Right hindlimb (tissue), 1 donor: ENCODE measurements at places on chromosomes 12 and 14.

DNA sequence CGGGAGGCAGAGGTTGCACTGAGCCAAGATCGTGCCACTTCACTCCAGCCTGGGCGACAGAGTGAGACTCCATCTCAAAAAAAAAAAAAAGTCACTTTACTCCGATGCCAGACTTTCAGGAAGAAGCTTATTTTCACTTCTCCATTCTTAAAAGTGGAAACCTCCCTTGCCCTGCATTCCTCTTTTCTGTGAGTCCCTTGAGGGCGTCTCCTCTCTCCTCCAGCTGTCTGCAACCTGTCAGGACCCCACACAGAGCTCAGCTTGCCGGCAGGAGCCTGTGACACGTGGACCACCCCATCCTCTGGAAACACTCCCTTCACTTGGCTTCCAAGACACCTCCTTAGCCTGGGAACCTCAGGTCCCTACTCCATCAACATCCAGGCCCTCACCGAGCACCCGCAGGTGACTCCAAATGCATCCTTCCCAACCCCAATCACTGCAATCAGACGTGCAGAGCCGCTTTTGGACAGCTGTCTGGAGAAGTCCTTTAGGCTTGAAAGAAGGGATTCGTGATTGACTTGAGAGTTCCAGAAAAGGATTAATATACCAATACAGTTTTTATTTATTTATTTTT, 34.3 kb downstream of the SLC15A4 start:
- DNase-seq: no peak

- DNase-seq: no peak
Observed at GRCh38 chr12:110079477-110080400, 31.4 kb upstream of the C12orf76 start.

GRCh38 chr12:72289633-72290032, 17.5 kb downstream of the TRHDE start:
- no peak for DNase-seq

- no peak for DNase-seq
Observed at GRCh38 chr12:16325426-16325825, 22.0 kb upstream of the MGST1 start.

GRCh38 chr12:130667421-130667960, 48.6 kb downstream of the RIMBP2 start:
- DNase-seq: no peak

- no peak for DNase-seq
Observed at GRCh38 chr14:96693987-96694386, 103.2 kb upstream of the VRK1 start.

GRCh38 chr14:79483477-79484388, 727.6 kb downstream of the DIO2 start:
- DNase-seq: no peak

DNA sequence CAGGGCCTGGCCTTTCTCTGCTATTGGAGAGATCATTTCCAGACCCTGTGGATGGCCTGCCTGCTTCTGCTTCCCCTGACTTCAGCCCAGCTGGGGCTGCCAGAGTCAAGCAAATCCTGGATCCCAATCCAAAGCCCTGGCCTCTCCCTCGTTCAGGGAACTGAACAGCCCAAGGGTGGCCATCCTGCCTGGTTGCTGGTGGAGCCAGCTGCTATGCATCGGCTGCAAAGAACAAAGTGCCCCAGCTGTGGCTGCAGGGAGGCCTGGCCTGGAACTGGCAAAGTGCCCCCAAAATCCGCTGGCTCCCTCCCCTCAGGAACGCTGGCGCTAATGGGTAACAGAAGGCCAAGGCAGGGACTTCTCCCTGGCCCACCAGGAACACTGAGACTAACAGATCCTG, 56.4 kb downstream of the LRRC74A start:
- peak; percentile 81 for DNase-seq

GRCh38 chr12:22687361-22688076, 62.5 kb downstream of the ETNK1 start:
- DNase-seq: no peak

- no peak for DNase-seq
Observed at GRCh38 chr12:13046964-13047363, 2.8 kb downstream of the FAM234B start.

DNA sequence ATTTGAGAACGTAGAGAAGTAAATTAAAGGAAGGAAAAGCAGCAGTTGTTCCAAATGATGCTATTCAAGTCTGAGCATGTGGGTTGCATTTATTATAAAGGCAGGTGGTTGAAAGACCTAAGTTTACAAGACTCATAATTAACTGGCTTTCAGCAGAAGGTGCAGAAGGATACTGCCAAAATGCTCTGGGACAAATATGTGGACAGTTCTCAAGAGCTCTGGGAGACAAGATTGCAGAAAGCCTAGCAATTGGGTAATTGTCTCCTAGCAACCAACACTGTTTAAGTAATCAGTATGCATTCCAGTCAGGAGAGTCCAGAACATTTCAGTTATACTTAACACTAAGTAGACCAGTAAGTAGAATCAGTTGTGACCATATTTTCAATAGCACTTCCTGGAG, 131.5 kb downstream of the GPR135 start:
- peak; percentile 59 for DNase-seq

GRCh38 chr12:64895526-64895925, 71.1 kb downstream of the TBC1D30 start:
- no peak for DNase-seq

GRCh38 chr12:65926119-65926908, 102.0 kb downstream of the HMGA2 start:
- DNase-seq: no peak

DNA sequence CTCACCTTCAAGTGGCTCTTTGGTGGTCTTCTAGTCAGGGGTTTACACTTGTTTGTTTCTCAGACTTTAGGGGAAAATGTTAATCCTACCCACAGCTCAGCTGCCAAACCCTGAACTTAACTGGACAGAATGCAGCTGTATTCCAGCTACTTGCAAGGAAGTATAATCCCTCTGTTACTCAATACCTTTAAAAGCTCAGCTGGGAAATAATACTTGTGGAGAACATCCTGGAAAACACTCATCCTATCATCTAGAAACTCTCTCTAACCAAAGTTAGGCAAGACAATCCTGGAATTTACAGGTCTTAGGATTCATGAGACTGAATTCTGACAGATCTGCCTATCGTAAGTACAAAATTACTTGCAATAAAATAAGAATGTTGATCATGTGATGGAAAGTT, 404.1 kb downstream of the ADAMTS20 start:
- peak; percentile 28 for DNase-seq

DNA sequence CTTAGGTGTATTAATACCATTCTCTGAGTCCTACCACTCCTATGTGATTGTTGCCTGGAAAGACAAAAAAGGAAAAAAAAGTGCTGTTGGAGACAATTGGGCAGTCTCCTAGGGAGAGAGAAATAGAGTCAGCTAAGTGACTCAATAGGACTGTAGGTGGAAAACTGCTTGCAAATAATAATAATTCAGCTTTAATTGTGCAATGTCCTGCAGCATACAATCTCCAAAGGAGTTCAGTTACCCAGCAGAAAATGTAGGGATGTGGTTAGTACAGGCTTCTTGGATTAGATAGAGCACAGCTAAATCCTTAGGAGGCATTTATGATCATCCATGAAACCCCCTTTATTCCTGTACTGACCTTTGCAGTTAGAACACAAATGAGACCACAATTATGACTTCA, 3.0 kb upstream of the SRSF9 start:
- no peak for DNase-seq

DNA sequence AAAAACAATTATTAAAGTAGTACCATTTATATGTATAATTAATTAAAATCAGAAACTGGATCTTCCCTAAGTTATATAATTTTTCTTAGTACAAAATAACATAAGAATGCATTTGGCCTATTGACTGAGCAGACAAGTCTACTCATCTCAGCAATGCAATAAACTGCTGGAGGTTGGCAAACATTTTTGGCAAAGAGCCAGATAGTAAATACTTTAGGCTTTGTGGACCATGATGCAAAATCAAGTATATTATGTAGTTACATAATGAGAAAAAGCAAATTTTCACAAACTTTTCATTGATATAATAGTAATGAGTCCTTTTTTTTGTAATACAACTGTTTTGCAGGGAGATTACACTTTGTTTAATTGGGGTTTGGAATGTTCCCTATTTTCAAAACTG, 30.9 kb downstream of the ERGIC2 start:
- DNase-seq: no peak

- no peak for DNase-seq
Observed at GRCh38 chr12:12072064-12072760, 1.5 kb downstream of the BCL2L14 start.

- DNase-seq: no peak
Observed at GRCh38 chr12:19896534-19896933, 457.2 kb downstream of the AEBP2 start.

GRCh38 chr12:16913832-16914490, 308.0 kb upstream of the LMO3 start:
- no peak for DNase-seq

DNA sequence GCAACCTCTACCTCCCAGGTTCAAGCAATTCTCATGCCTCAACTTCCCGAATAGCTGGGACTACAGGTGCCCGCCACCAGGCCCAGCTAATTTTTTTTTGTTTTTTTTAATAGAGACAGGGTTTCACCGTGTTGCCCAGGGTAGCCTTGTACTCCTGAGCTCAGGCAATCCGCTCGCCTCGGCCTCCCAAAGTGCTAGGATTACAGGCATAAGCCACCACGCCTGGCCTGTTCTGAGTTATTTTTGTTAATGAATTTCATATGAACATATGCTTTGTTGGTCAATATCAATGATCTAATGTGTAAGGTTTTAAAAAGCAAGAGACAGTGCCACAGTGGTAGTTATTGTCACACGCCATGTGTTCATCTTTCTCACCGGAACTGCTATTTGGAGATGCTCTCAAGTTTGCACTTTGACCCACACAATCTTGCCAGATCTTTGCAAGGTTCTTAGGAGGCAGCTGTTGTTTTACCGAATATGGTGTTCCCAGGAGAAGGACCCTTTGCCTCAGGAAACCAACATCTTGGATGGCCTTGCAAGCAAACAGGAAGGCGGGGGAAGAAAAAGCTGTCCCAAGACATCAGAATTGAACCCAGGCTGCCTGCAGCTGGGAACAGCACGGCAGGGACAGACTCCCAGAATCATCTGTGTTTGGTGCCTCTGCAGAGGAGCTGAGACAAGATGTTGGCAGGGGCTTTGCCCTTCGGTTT, 30.0 kb downstream of the GALNT16 start:
- DNase-seq: peak; percentile 26

GRCh38 chr14:92520102-92521057, 6.8 kb downstream of the RIN3 start:
- DNase-seq: no peak

DNA sequence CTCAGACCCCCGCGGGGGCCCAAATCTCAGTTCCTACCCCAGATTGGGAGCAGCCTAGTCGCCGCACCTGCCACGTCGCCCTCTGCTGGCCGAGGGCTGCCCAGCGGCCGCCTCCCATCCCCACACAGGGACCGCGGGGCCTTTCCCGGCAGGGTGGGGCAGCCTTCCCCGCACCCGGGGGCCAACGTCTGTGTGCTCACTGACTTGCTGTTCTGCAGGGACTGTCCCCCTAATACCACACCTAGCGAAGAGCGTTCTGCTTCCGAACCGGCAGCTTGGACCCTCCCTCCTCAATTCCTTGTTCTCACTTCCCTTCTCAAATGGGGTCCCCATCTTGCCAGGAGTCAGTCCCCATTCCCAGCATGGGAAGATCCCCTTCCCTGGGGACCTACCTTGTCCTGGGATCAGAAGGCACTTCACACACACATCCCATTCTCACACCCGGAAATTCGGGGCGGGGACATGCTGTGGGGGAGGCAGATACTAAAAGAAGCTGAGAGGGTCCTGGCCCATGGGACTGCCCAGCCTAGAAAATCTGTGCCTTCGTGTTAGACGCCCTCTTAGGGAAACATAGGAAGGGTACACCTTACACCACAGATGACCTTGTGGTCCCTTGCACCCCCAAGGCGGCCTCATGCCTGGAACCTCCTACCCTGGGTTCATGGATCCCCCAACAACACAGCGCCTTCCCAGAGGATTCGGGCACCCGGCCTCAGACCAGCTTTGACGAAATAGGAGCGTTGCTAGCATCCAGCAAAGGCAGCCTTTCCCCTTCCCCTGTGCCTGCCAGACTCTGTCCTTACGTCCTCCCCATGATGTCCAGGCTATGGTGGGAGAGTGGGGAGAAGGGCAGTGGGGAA, 16.4 kb downstream of the ACVRL1 start:
- DNase-seq: peak; percentile 62

DNA sequence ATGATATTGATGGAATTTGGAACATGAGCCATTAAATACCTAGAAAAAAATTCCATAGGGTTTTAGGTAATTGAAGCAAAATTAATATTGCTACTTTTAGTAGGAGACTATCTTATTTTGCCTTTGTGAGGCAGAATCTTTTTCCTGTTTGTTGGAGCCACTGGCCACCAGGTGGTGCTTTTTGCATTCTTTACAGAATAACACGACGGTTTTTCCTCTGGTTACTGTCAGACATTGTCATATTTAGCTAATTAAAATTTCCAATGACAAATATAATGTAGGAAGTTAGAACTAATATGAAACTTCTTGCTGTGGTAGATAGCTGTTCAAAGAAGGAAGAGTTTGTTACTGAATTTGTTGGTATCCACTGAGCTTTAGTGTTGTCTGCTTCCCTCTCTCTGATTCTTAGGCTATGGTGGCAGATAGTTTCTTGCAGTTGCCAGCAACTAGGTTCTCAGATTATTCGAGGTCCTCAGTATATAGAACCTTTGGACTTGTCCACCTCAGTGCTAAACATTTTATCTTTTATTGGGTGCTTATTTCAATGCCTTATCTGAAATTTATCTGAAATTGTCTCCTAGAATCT, 25.7 kb downstream of the RAB21 start:
- no peak for DNase-seq

GRCh38 chr14:106024983-106025604, 498.7 kb downstream of the TMEM121 start:
- no peak for DNase-seq

DNA sequence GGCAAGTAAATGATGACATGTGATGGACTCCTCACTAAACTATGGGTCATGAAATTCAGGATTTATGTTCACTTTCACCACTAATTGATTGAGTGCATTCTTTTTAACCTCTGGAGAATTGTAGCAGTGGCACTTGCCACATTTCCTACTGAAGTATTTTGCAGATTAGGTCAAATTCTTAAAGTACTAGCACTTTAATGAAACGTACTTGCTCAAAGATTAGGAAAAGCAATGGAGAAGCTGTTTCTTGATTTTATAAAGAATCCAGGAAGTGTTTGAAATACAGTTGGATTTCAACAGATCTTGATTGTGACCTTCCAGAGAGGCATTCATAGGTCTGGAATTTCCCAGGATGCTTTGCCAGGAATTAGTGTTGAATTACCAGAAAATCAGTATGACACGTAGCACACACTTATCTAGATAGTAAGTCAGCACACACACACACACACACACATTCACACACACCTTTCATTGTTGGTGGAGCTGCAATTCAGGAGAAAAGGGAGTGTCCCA, 162.6 kb downstream of the MYRFL start:
- no peak for DNase-seq

DNA sequence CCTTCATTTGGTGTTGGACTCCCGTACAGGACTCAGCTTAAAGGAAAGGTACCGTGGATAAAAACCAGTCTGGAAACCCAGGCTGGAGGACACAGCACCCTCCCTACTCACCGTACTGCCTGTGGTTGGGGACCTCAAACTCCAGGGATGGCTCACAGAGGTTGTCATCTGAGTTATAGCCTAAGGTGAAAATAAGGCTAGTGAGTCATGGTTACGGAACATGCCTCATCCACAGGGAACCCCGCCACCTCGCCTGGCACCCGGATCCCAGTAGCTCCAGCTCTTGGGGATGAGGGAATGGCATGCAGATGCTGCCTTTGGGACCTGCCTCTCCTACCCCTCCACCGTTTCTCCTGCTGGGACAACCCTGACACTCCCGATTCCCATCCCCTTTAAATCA, 36.8 kb upstream of the GPR68 start:
- no peak for DNase-seq

GRCh38 chr12:100020370-100020769, 35.6 kb upstream of the ANKS1B start:
- no peak for DNase-seq

GRCh38 chr12:124441443-124442194, 125.8 kb downstream of the NCOR2 start:
- DNase-seq: no peak
